ENCODE measurements at places on chromosomes 4 and X.
A peak's percentile ranks its signal among the peaks of the same experiment; 100 is the strongest.

GRCh38 chr4:67198727-67199126, 346.6 kb downstream of the CENPC start:
- DNase-seq, result no peak

- DNase-seq, result peak; percentile 38
Measured at GRCh38 chr4:77095101-77095821, 19.5 kb upstream of the CCNI start.

DNA sequence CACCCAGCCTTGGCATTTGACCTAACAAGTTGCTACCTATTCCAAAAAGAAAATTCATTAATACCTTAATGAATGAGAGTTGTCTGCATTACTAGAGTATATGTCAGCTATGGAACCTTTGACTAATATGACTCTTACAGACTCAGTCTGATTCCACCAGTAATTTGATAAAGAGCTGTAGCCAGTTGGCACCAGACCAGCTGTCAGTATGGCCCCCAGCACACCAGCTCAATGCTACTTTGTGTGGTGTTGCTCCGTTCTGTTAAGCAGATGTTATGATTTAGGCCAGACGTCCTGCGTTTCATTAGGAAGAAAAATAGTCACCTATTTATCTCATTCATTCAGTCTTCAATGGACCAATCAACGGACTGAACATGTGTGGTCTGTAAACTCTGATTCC, 215.5 kb downstream of the TLL1 start:
- DNase-seq, result no peak

DNA sequence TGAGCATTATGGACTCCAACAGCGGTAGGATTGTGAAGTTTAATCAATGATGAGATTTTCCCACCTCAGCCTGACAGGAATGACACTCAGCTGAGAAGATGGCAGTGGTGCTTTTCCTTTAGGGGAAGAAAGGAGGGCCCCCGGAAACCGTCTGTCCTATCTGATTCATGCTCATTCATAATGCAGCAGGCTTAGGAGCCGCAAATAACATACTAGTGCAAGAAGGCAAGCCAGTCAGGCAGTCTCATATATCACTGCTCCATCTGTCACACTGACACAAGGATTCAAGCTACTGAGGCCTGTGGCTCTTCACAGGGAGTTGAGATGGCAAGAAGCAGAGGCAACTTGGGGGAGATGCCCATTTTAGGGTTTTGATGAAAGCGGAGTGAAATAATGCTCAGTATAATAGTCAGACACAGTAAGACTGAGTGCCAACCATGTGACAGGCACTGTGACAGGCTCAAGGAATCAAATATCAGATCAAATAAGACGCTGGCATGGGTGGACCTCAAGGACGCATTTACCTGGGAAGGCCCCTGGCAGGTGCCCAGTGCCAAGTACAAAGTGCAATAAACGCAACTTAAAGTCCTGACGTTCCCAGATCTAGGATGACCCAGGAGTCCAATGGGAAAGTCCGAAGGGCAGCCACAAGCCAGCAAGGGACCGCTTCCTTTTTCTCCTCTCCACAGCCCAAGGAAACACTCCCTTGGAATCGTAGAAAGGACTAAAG, 63.4 kb downstream of the FHDC1 start:
- no peak for DNase-seq

GRCh38 chr4:8862800-8863685, 8.6 kb downstream of the HMX1 start:
- DNase-seq, result no peak

GRCh38 chrX:109270580-109271484, 211.1 kb downstream of the GUCY2F start:
- no peak for DNase-seq

DNA sequence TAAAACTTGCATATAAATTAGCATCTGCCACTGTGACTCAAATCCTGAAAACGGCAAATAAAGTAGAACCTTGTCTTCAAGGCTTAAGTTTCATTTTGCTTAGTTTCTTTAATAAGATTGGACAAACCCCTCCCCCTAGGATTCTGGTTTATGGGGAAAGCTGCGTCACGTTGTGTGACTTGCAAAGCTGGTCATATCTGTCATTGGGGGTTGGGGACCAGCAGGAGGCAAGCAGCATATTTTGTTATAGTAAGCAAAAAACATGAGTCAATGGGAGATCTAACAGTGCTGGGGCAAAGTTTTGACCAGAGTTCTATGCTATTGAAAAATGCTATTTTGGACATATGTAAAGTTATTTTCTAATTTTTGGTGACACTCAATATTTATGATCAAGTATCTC, 407.3 kb downstream of the PCDH18 start:
- DNase-seq, result no peak

- no peak for DNase-seq
Measured at GRCh38 chr4:24519649-24520048, 64.7 kb downstream of the DHX15 start.

GRCh38 chr4:177461606-177462005, 19.4 kb upstream of the AGA start:
- DNase-seq, result no peak

DNA sequence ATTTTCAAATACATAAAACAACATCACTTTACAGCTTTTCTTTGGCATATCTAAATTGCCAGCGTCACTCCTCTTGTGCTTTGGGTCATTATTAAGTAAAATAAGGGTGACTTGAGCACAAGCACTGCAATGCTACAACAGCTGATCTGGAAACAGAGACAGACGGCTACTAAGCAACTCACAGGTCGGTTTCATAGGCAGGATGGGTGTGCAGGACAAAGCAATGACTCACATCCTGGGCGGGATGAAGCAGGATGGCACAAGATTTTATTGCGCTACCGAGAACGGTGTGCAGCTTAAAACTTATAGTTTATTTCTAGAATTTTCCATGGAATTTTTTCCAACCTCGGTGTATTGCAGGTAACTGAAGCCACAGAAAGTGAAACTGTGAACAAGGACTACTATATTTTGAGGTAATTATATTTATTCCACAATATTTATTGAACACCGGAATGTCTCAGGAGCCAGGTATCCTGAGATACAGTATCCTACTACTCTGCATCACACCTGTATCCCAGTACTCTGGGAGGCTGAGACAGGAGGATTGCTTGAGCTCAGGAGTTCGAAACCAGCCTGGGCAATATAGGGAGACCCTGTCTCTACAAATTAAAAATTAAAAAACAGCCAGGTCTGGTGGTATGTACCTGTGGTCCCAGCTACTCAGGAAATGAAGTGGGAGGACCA, 215.5 kb downstream of the APBB2 start:
- no peak for DNase-seq

DNA sequence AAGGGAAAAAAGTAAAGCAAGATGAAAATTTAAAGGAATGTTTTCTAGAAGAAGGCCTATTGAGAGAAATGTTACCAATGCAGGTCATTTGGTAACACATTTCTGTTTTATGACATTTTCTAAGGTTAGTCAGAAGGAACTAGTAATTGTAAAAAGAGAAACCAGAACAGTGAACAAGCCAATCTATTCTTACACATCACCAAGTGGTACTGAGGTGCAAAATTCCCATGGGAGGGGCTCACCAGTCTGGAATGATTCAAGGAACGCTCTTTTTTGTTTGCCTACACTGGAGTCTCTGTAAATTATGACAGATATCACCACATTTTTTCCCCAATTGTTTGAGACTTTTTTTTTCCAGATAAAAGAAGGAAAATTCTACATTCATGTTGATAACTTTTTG, 404.7 kb upstream of the CNKSR2 start:
- DNase-seq, result no peak

DNA sequence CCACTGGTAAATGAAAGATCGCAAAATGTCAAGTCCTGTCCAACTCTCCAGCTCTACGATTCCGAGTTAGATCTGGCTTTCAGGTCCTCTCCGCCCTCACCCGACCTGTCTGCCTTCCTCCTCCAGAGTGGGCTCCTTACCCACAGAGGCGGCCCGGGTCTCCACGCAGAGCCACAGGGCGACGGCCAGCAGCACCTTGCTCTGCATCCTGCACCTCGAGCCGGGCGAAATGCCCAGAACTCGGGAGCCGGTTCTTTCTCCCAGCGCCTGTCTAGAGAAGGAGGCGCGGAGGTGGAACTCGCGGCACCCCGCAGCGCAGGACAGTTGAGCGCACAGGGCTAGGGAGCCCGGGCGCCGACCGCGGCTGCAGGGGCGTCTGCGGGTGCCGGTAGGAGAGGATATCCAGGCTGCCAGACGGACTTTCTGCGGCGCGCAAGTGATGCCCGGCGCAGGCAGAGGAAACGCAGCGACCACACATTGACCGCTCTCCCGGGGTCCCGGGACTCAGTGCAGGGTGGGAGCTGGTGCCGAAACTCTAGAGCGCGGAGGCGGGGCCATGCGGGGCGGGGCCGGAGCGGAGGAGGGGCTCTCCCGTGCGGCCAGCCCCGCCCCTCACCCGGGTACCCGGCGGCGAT, at the start of gene KDR:
Gene KDR (minus strand): TSS at position 509 of the 635 bp plus-strand sequence. CDS start 302 bp downstream, at position 207.
- no peak for DNase-seq

- DNase-seq, result no peak
Measured at GRCh38 chr4:27316176-27316575, 455.5 kb downstream of the STIM2 start.

- DNase-seq, result no peak
Measured at GRCh38 chrX:10620121-10620699, at the start of gene MID1. MID1 (minus strand) TSS chrX:10620585; CDS start chrX:10567547, 53,038 bp downstream.

- no peak for DNase-seq
Measured at GRCh38 chrX:53421772-53422085, 725 bp downstream of the SMC1A start.

- DNase-seq, result no peak
Measured at GRCh38 chrX:78024349-78025059, 55.1 kb upstream of the PGAM4 start.

DNA sequence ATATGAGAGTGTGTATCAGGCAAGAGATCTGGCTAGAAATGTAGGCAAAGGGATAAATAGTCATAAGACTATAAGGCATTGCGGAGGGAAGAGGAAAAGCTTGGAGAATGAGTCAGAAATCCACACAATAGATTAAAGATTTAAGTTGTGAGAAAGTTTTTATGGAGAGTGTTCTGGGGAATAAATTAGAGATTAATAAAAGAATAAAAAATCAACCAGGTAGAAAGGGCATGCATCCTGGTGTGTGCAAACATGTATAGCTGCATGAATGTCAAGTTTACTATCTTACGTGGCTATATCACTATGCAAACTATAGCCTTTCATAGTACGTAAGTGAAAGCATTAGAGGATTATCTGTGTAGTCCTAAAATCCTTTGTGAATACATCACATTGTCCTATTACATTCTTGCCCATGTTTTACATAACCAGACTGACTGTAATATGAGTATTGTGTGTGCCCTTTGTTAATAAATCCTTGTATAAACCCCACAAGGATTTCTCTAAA, 36.9 kb downstream of the SNCA start:
- DNase-seq, result no peak

DNA sequence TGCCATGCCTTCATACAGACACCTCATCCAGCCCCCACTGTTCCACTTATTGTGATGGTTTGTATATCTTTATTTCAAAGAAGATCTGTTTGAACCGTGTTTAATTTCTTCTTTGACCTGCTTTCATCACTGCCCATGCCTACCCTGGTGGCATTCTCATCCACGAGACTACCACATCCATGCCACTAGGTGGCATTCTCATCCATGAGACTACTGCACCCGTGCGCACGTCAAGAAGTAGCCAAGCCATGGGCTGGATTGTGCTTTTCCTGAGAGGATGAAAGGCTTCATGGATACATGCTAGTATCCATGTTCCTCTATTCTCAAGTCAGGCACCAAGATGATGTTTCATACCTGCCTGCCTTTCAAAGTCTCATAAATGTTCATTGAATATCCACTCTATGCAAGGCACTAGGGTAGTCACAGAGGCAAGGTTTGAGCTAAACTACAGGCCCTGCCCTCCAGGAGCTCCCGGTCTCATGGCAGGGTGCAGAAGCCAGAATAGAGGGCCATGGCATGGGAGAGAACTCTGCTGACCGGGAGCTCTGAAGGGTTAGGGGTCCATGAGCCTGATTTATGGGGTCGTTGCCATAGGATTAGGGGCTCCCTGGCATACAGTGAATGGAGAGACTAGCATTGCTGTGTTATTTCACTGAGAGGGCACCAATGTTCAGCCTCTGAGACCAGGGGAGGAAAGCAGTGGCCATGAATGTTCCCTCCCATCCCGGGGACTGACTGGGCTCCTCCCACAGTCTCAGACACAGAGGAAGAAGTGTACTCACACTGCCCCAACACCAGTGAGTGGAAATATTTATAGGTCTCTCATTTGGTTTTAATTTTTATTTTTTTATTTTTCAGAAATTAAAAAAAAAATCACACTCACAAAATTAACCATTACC, 24.8 kb upstream of the EOLA2 start:
- no peak for DNase-seq

DNA sequence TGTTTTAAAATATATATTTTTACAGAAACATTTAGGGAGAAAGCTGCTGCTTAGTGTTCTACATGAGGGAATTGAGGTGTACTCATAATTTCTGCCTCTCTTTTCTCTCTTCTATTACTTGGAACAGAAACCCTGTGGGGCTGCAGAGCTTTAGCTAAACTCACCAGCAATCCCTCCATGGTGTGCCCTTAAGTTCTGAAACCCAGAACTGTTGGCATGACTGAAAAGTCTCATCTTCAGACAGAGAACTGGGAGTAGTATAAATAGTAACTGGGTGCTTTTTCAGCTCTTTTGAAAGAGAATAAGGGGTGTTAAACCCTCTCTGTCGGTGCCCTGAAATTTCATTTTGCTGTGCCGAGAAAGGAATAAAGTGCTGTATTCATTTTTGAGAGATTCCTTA, 294.9 kb upstream of the BOD1L1 start:
- DNase-seq, result no peak

DNA sequence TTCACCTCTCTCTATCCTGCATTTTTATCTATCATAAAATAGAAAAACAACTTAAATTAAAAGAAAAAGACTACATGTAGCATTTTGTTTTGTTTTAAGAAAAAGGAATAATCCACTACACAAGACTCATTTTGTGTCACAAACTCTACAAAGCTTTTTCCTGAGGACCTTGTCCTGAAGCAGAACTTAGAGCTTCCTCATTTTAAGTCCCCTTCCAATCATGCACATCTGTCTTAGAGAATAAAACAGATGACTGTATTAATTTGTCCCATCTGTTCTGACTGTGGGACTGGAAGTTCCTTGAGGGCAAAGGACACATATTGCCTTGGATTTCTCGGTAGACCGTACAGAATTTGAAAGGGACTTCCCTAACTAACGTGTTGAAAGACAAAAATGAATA, 218.5 kb downstream of the COL25A1 start:
- DNase-seq, result no peak

- DNase-seq, result no peak
Measured at GRCh38 chrX:108456971-108457477, 17.4 kb downstream of the COL4A5 start.

DNA sequence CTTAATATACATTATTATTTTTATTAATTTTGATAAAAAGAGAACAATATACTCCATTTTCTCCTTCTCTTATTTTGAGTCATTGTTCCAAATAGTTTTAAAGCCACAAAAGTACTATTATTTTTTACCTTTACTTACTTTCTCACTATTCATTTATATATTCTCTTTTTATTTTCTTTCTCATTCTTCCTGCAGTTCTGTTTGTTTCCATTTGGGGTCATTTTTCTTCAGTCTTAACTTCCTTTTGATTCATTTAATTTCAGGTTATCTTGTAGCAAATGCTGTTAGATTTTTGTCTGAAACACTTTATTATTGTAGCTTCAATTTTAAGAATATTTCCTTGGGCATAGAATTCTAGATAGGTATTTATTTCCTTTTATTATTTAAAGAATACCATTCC, 438.6 kb upstream of the EPHA5 start:
- no peak for DNase-seq

GRCh38 chrX:41110801-41111625, 25.8 kb downstream of the USP9X start:
- DNase-seq, result no peak

All from stimulated activated CD4-positive, alpha-beta T cell treated with anti-CD3 and anti-CD28 coated beads, Interleukin-1b, Interleukin-23, amount 100 ng/mL, for 1 hour (primary cell).